ENCODE measurements at places on chromosomes 16 and 17. TPM values are rescaled to one million over a fixed set of nuclear protein-coding genes. Genes with fewer than 3 reads are reported as not detected.

GRCh38 chr16:73015612-73016487 is 32.1 kb downstream of the ZFHX3 start:
- no peak overlapping the region for H3K27ac ChIP-seq
- no peak for DNase-seq
- H3K4me1 ChIP-seq: no peaks in the 10 kb centered on the region
- H3K27me3 ChIP-seq: no peaks in the 10 kb centered on the region

- DNase-seq: no peak
- no peaks in the 10 kb centered on the region for H3K27me3 ChIP-seq
- no peaks in the 10 kb centered on the region for H3K4me1 ChIP-seq
- peaks cover 6% of the 10 kb centered on the region for H3K36me3 ChIP-seq
These were observed 4.8 kb downstream of the CDK5R1 start for GRCh38 chr17:32491371-32492263.

Gene CDH11
- total RNA-seq: 8.4 TPM

DNA sequence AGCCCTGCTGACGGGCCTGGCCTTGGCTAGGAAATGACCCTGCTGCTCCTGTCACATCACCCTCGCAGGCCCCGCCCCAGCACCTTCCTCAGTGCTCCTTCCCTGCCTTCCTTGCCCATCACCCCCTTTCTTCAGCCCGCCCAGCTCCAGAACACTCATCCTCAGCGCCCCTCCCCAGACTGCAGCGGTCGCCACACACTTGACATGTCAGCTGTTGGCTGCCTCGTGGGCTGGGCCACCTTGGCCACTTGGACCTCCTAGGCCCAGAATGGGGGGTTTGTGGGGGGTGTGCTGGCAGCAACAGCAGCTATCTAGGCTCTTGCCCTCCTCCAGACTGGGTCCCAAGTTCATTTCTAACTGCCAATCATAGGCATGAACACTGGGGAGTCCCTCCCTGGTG is 10.6 kb downstream of the ELMO3 start:
- H3K27ac ChIP-seq: no peak overlapping the region
- H3K36me3 ChIP-seq: no peaks in the 10 kb centered on the region
- H3K4me3 ChIP-seq: no peak overlapping the region
- no peak for DNase-seq
- H3K4me1 ChIP-seq: no peaks in the 10 kb centered on the region

DNA sequence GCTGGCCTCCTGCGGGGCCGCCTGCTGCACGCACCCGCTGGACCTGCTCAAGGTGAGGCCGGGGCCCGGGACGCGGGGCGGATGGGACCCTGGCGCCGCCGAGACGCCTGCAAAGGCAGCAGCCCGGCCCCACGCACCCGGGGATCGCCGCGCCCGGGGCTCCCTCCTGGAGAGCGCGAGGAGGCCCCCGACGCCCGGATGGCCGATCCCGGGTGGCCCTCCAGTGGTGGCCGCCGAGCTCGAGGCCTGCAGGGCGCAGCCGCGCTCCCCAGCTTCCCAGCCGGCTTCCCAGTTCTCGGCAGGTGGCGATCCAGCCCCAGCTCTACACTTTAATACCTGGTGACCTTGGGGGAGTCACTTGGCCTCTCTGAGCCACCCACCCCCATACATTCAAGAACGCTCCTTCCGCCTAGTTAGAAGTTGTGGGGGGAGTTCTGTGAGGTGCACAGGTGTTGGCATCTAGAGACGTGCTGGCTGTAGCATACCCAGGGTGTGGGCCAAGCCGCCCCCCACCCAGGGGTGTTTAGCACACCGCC is 452 bp downstream of the SLC25A10 start:
- DNase-seq: no peak
- H3K27ac ChIP-seq: no peak overlapping the region
- peaks cover 16% of the 10 kb centered on the region for H3K4me1 ChIP-seq
- peak overlapping the region; percentile 44 for H3K4me3 ChIP-seq

Gene DPEP1
- total RNA-seq: 2.5 TPM

- no peak overlapping the region for H3K4me3 ChIP-seq
- no peaks in the 10 kb centered on the region for H3K4me1 ChIP-seq
- H3K27me3 ChIP-seq: no peaks in the 10 kb centered on the region
- H3K27ac ChIP-seq: no peak overlapping the region
These were observed 19.0 kb downstream of the HEATR9 start for GRCh38 chr17:35849469-35850348.

Gene GGNBP2
- 35.8 TPM for total RNA-seq

Gene TBC1D3D
- total RNA-seq: 2.1 TPM

Gene CCDC144A
- total RNA-seq: 1.7 TPM

GRCh38 chr16:66581246-66581952 is 2.1 kb downstream of the CMTM2 start:
- H3K4me1 ChIP-seq: no peaks in the 10 kb centered on the region
- H3K36me3 ChIP-seq: no peaks in the 10 kb centered on the region
- DNase-seq: no peak
- peaks cover 30% of the 10 kb centered on the region for H3K27me3 ChIP-seq

GRCh38 chr17:39722965-39723848 is 7.1 kb downstream of the MIEN1 start:
- H3K27me3 ChIP-seq: no peaks in the 10 kb centered on the region
- H3K4me3 ChIP-seq: no peak overlapping the region
- no peak overlapping the region for H3K27ac ChIP-seq

GRCh38 chr16:57815987-57816745 is 13.9 kb upstream of the KIFC3 start:
- no peak overlapping the region for H3K4me3 ChIP-seq
- H3K4me1 ChIP-seq: no peaks in the 10 kb centered on the region
- peaks cover 2% of the 10 kb centered on the region for H3K27me3 ChIP-seq
- H3K27ac ChIP-seq: no peak overlapping the region

DNA sequence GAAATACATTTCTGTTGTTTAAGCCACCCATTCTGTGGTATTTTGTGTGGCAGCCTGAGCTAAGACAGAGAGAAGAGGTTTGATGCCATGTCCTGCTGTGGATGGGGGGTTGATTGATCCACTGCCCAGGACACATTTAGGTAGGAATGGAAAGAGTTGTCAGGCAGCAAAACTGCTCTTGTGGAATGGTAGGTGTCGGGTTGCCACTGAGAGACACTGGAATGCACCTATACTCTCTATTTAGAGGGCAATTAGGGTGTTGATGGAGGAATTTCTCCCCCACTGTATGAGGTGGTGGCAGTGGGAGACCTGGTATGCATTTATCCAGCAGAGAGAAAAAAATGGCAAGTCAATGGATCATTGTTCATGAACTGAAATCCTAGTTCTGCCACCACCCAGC is 30.9 kb downstream of the CBLN1 start:
- DNase-seq: no peak
- no peak overlapping the region for H3K27ac ChIP-seq
- H3K4me1 ChIP-seq: no peaks in the 10 kb centered on the region

Gene GSG1L2
- not detected for total RNA-seq

Gene PRSS22
- total RNA-seq: 4.4 TPM

Gene ABCC11
- not detected for total RNA-seq

Gene MT1M
- not detected for total RNA-seq

Gene CHAD
- total RNA-seq: 0.17 TPM

Gene CIBAR2
- not detected for total RNA-seq

GRCh38 chr17:14919631-14920213 is 345.4 kb downstream of the PMP22 start:
- no peak for DNase-seq
- peaks cover 3% of the 10 kb centered on the region for H3K4me1 ChIP-seq
- H3K4me3 ChIP-seq: no peak overlapping the region
- no peaks in the 10 kb centered on the region for H3K27me3 ChIP-seq
- no peak overlapping the region for H3K27ac ChIP-seq
- no peaks in the 10 kb centered on the region for H3K36me3 ChIP-seq

DNA sequence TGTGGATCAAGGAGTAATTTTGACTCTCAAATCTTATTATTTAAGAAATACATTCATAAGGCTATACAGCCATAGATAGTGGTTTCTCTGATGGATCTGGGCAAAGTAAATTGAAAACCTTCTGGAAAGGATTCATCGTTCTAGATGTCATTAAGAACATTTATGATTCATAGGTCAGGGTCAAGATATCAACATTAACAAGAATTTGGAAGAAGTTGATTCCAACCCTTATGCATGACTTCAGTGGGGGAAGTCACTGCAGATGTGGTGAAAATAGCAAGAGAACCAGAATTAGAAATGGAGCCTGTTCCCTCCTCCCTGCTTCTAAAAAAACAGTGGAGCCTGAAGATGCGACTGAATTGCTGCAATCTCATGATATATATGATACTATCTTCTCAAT is 36.6 kb upstream of the HNF1B start:
- no peaks in the 10 kb centered on the region for H3K27me3 ChIP-seq
- no peaks in the 10 kb centered on the region for H3K4me1 ChIP-seq
- H3K4me3 ChIP-seq: no peak overlapping the region
- H3K27ac ChIP-seq: no peak overlapping the region

- H3K27ac ChIP-seq: no peak overlapping the region
- H3K27me3 ChIP-seq: peaks cover 2% of the 10 kb centered on the region
- H3K4me3 ChIP-seq: no peak overlapping the region
- DNase-seq: no peak
These were observed 4.9 kb downstream of the CSF3 start for GRCh38 chr17:40020146-40020545.

Gene RMI2
- 96.0 TPM for total RNA-seq

GRCh38 chr16:20359997-20360396 is 7.5 kb upstream of the UMOD start:
- H3K27ac ChIP-seq: no peak overlapping the region
- no peak overlapping the region for H3K4me3 ChIP-seq
- H3K36me3 ChIP-seq: no peaks in the 10 kb centered on the region
- no peaks in the 10 kb centered on the region for H3K4me1 ChIP-seq
- peak; percentile 59 for DNase-seq
- H3K27me3 ChIP-seq: no peaks in the 10 kb centered on the region

GRCh38 chr16:31052114-31052513 is 18.8 kb downstream of the STX4 start:
- H3K4me1 ChIP-seq: no peaks in the 10 kb centered on the region
- no peak overlapping the region for H3K27ac ChIP-seq
- no peak overlapping the region for H3K4me3 ChIP-seq
- no peak for DNase-seq
- H3K36me3 ChIP-seq: no peaks in the 10 kb centered on the region
- no peaks in the 10 kb centered on the region for H3K27me3 ChIP-seq

DNA sequence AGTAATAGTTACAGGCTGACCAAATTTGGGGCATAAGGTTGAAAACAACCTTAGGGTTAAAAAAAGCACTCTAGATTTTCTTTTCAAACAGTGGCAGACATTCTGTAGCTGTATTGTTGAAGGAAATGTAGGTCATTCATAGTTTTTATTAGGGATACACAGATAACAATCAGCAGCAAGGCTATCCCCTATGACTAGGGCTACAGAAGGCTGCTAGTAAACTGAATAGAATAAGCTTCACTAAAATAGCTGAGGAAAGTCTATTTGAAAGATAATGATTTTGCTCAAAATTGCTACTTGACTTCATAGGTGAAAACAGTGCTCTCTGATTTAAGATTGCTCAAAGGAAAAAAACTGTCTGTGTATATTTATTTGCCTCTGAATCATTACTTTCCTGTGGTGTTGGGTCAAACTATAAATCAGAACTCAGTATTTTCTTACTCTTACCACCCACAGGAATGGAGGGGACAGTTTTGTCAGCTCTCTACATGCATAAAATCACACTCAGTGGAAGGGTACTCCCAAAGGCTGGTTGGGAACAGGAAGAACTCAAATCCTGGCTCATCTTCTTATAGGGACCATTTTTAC is 24.8 kb downstream of the RPGRIP1L start:
- no peak overlapping the region for H3K4me3 ChIP-seq
- no peaks in the 10 kb centered on the region for H3K36me3 ChIP-seq
- H3K4me1 ChIP-seq: no peaks in the 10 kb centered on the region
- no peaks in the 10 kb centered on the region for H3K27me3 ChIP-seq

- DNase-seq: peak; percentile 26
- no peaks in the 10 kb centered on the region for H3K27me3 ChIP-seq
- no peak overlapping the region for H3K27ac ChIP-seq
- H3K4me1 ChIP-seq: no peaks in the 10 kb centered on the region
- H3K36me3 ChIP-seq: no peaks in the 10 kb centered on the region
These were observed 61.6 kb downstream of the TNFRSF13B start for GRCh38 chr17:16910341-16910740.

DNA sequence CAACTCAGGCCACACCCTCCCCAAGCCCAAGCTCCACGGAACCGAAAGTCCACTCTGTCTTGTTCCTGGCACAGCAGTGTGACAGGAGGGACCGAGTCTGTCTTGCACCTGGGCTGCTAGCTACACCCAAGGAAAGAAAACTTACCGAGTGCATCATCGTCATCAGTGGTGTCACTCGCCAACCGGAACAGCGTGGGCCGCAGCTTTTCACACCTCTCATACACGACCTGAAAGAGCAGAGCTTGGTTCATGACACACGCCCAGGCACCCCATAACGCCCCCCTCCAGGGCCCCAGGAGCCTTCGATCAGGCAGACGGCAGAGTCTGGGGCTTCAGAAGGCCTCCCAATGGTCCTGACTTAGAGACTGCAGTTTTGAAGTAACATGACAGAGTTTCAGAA is 27.5 kb downstream of the GGA2 start:
- H3K4me3 ChIP-seq: no peak overlapping the region
- no peak for DNase-seq
- peaks cover 79% of the 10 kb centered on the region for H3K36me3 ChIP-seq
- H3K27me3 ChIP-seq: no peaks in the 10 kb centered on the region
- H3K4me1 ChIP-seq: no peaks in the 10 kb centered on the region
- H3K27ac ChIP-seq: no peak overlapping the region

Gene TRIM47
- total RNA-seq: 6.4 TPM

GRCh38 chr17:73064084-73064938 is 28.2 kb downstream of the SLC39A11 start:
- no peak overlapping the region for H3K4me3 ChIP-seq
- no peak for DNase-seq
- no peak overlapping the region for H3K27ac ChIP-seq
- no peaks in the 10 kb centered on the region for H3K4me1 ChIP-seq
- no peaks in the 10 kb centered on the region for H3K27me3 ChIP-seq

Gene KRTAP9-4
- total RNA-seq: not detected

Gene TMC5
- 1.8 TPM for total RNA-seq

Gene VWA3A
- total RNA-seq: not detected

Gene SULT1A2
- 0.35 TPM for total RNA-seq

- no peak for DNase-seq
- no peaks in the 10 kb centered on the region for H3K4me1 ChIP-seq
- no peak overlapping the region for H3K4me3 ChIP-seq
- H3K27ac ChIP-seq: no peak overlapping the region
These were observed 79.8 kb downstream of the ARHGAP17 start for GRCh38 chr16:24935336-24935735.

GRCh38 chr17:59366773-59367656 is 35.6 kb downstream of the YPEL2 start:
- H3K27me3 ChIP-seq: no peaks in the 10 kb centered on the region
- no peaks in the 10 kb centered on the region for H3K36me3 ChIP-seq
- H3K4me3 ChIP-seq: no peak overlapping the region
- no peak for DNase-seq
- H3K4me1 ChIP-seq: peaks cover 14% of the 10 kb centered on the region

DNA sequence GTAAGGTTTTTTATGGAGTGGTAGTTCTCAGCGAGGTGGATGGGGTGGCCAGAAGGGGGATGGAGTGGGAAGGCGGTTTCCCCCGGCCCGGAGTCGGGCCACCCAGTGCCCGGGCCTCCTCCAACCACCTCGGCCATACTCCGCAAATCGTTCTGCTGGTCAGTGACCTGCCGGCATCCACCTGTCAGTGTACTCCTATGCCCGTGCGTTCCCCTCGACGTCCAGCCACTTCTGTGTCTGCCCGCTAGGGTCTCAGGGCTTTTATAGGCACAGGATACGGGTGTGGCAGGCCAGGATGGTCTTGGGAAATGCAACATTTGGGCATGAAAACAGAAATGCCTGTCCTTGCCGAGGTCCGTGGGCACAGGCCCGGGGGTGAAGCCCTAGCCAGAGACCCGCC is 19.3 kb upstream of the ASGR2 start:
- no peaks in the 10 kb centered on the region for H3K36me3 ChIP-seq
- peaks cover 32% of the 10 kb centered on the region for H3K4me1 ChIP-seq
- 0 out of 2 replicates have a peak overlapping the region, but pooled peaks have one; percentile 68 for H3K27ac ChIP-seq

Gene DOK4
- total RNA-seq: 28.9 TPM

Gene PSME3
- total RNA-seq: 223 TPM

All from H1 (cell line).